ENCODE measurements at places on chromosomes 16 and 17. TPM values are rescaled to one million over a fixed set of nuclear protein-coding genes. Genes with fewer than 3 reads are reported as not detected.
A peak's percentile ranks its signal among the peaks of the same experiment; 100 is the strongest.

DNA sequence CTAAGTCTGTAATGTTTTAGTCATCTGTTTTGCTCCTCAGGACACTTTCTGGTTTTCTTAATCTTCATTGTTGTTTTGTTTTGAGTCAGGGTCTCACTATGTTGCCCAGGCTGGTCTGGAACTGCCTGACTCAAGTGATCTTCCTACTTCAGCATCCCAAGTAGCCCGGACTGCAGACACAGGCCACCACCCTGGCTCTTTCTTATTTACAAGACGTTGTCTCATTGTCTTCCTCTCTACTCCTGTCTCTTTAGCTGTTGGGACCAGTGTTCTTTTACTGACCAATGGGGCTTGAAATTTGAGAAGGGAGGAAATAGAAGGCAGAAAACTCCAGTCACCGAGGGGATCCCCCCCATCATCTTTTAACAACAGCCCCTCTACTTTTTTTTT is 1.2 kb downstream of the SCPEP1 start:
- H3K27me3 ChIP-seq, result no peaks in the 10 kb centered on the region
- H3K36me3 ChIP-seq, result no peaks in the 10 kb centered on the region
- DNase-seq, result no peak
- H3K4me3 ChIP-seq, result no peak overlapping the region

Gene IGF2BP1
- not detected for total RNA-seq

DNA sequence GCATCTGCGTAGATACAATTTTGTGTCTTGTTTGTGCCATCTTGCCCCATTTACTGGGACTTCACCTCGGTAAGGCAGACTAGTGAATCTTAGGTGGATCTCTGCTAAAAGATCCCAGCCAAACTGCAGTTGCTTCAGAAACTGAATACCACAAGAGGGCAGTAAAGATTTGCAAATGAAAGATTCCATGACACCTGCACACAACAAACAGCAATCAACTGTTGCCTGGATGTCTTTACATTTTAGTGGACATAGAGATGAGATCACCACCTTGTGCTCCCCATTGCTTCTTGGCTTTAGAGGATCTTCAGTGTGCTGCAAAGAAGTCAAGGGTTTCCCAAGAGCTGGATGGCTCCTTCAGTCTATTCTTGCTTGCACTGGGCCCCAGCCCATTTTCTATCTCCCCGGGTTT is 119.2 kb upstream of the CACNG5 start:
- H3K4me1 ChIP-seq, result peaks cover 10% of the 10 kb centered on the region
- no peaks in the 10 kb centered on the region for H3K36me3 ChIP-seq

DNA sequence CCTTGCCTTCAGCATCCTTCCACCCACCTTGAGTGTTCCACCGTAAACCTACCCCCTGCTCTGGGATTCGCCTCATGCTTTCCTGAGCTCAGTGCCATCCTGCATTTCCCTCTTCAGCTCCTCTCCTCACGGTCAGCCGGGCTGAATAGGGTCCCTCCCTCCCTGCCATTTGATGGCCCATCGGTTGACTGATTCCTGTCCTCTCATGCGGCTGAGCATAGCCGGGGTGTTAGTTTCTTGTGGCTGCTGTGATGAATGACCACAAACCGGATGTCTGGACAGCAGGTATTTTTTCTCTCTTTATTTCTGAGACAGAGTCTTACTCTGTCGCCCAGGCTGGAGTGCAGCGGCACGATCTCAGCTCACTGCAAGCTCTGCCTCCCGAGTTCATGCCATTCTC is 44.1 kb upstream of the MGAT5B start:
- no peaks in the 10 kb centered on the region for H3K36me3 ChIP-seq
- H3K4me1 ChIP-seq, result no peaks in the 10 kb centered on the region
- H3K27ac ChIP-seq, result no peak overlapping the region

Gene CCL8
- not detected for total RNA-seq

- H3K36me3 ChIP-seq, result no peaks in the 10 kb centered on the region
- H3K27ac ChIP-seq, result no peak overlapping the region
- peaks cover 14% of the 10 kb centered on the region for H3K27me3 ChIP-seq
- DNase-seq, result peak; percentile 79
These were observed 1.6 kb upstream of the KREMEN2 start for GRCh38 chr16:2962334-2963073.

DNA sequence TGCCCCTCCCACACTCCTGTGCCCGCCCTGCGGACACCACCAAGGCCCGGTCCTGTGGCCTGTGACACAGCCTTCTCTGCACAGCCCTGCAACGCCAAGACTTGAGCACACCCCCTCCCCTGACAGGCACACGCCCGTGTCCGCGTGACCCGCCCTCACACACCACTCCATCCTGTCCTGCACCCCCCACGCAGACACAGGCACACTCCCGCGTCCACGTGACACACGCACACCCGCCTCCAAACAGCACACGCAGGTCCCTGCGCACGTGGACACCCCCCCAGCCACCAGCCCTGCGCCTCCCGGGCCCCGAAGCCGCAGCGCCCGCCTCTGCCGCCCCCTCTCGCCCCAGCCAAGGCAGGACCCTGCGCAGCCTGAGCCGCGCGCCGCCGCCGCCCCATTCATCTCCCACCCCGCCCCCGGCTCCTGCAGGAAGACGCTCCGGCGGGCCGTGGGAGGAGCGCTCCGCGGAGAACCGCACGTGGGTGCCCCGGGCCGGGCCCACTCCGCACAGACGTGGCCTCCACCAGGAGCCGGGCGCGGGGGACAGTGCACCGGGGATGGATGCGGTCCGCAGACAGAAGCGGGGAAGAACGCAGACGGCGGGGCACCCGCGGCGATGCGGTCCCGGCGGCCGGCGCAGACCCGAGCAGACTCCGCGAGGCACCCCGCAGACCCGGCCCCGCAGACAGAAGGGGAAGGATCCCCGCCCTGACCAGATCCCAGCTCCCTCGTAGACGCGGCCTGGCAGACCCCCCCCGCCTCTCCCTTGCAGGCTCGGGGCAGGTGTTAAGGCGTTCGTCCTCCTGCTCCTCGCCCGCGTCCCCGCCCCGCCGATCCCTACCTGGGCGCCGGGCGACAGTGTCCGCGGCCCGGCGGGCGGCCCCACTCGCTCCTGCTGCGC is 506 bp downstream of the CAMKK1 start:
- H3K4me1 ChIP-seq, result peaks cover 42% of the 10 kb centered on the region
- peak; percentile 74 for DNase-seq
- H3K36me3 ChIP-seq, result no peaks in the 10 kb centered on the region
- H3K27ac ChIP-seq, result peak overlapping the region; percentile 41

Gene CRISPLD2
- total RNA-seq, result 40.2 TPM

GRCh38 chr16:31869511-31870201 is 4.0 kb upstream of the ZNF267 start:
- no peak overlapping the region for H3K27ac ChIP-seq
- no peaks in the 10 kb centered on the region for H3K36me3 ChIP-seq
- DNase-seq, result peak; percentile 66
- no peak overlapping the region for H3K4me3 ChIP-seq
- no peaks in the 10 kb centered on the region for H3K4me1 ChIP-seq

DNA sequence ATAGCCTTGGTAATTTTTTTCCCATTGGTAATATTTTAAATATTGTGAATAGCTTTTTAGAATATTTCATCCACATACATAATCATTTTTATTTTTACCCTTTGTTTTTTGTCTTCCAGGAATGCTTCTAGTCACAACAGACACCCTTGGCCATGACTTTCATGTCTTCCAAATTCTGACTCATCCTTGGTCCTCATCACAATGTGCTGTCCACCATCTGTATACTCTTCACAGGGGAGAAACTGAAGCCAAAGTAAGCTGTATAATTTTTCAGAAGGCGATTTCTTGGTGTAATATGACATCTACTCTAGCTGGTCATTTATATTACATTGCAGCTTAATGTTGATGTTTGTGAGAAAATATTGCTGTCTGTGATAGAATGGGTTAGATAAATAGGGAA is 269.4 kb downstream of the BCAS3 start:
- no peak overlapping the region for H3K27ac ChIP-seq
- no peaks in the 10 kb centered on the region for H3K27me3 ChIP-seq
- no peak for DNase-seq

DNA sequence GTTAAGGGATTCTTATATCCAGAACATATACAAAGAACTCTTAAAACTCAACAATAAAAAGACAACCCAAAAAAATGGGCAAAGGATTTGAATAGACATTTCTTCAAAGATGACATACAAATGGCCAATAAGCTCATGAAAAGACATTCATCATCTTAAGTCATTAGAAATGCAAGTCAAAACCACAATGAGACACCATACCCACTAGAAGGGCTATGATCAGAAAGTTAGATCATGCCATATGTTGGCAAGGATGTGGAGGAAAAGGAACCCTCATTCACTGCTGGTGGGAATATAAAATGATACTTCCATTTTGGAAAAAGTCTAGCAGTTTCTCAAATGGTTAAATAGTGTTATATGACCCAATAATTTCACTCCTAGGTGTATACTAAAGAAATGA is 9.4 kb downstream of the PLD6 start:
- no peak for DNase-seq
- no peaks in the 10 kb centered on the region for H3K27me3 ChIP-seq
- H3K4me3 ChIP-seq, result no peak overlapping the region
- H3K36me3 ChIP-seq, result no peaks in the 10 kb centered on the region

DNA sequence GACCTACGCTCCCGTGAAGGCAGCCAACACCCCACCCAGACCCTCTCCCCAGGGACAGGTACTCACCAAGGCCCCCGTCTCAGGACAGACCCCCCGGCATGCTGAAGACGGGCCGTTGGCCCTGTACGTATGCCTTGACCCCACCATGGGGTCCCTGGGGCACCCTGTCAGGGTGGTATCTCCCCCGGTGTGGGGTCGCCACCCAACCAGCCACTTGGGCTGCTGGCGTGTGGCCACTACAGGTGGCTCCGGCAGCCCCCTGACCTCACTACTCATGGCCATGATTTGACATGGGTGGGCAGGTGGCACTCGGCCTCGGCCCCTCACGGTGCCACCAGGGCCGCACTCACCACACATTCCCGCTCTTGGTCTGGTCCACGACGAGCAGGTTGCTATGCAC is 40.9 kb upstream of the PVALEF start:
- H3K4me3 ChIP-seq, result no peak overlapping the region
- no peak for DNase-seq
- no peaks in the 10 kb centered on the region for H3K27me3 ChIP-seq
- no peaks in the 10 kb centered on the region for H3K4me1 ChIP-seq
- no peak overlapping the region for H3K27ac ChIP-seq

- no peak for DNase-seq
- no peaks in the 10 kb centered on the region for H3K36me3 ChIP-seq
- no peaks in the 10 kb centered on the region for H3K4me1 ChIP-seq
- H3K27ac ChIP-seq, result no peak overlapping the region
These were observed 502.2 kb upstream of the CA10 start for GRCh38 chr17:52660692-52661091.

- no peaks in the 10 kb centered on the region for H3K27me3 ChIP-seq
- DNase-seq, result no peak
- H3K4me1 ChIP-seq, result no peaks in the 10 kb centered on the region
- H3K27ac ChIP-seq, result peak overlapping the region; percentile 10
These were observed 24.8 kb upstream of the SIAH1 start for GRCh38 chr16:48409839-48410632.

DNA sequence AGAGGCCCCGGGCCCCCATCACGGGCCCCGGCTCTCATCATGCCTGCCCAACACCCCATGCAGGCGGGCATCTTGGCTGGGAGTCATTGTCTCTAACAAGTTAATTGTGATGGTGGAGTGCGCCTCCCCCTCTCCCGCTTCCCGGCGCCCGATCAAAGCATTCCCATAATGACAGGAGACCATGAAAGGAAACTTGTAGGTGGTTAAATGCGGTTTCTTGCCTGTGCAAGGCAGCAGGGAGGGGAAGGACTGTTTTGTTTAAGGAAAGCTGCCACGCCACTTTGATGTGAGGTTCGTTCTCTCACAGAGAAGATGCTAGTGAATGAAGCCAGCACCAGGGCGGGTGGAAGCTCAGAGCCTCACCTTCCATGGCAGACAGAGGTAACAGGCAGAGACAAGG is 45.4 kb downstream of the C16orf78 start:
- H3K27ac ChIP-seq, result no peak overlapping the region
- H3K4me3 ChIP-seq, result no peak overlapping the region
- H3K4me1 ChIP-seq, result no peaks in the 10 kb centered on the region
- no peak for DNase-seq
- no peaks in the 10 kb centered on the region for H3K27me3 ChIP-seq

Gene ACSM2A
- 0.28 TPM for total RNA-seq

Gene LAT
- total RNA-seq, result 3.0 TPM

DNA sequence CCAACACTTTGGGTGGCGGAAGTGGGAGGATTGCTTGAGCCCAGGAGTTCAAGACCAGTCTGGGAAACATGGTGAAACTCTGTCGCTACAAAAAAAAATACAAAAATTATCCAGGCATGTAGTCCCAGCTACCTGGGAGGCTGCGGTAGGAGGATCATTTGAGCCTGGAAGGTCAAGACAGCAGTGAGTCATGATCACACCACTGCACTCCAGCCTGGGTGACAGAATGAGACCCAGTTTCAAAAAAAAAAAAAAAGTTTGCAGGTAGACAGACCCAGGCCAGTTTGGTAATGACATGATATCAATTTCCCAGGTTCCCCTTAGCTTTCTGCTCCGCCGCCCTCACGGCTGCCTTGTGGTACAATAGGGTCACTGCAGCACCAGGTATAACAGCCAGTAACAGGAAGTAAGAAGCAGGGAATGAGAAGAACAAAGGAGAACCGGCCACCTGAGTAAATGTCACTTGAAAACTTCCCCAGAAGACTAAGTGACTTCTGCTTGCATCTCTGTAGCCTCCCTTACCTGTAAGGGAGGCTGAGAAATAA is 201.2 kb upstream of the HSBP1 start:
- H3K4me3 ChIP-seq, result no peak overlapping the region
- H3K4me1 ChIP-seq, result no peaks in the 10 kb centered on the region
- H3K27me3 ChIP-seq, result no peaks in the 10 kb centered on the region
- DNase-seq, result no peak
- H3K27ac ChIP-seq, result no peak overlapping the region
- H3K36me3 ChIP-seq, result no peaks in the 10 kb centered on the region

DNA sequence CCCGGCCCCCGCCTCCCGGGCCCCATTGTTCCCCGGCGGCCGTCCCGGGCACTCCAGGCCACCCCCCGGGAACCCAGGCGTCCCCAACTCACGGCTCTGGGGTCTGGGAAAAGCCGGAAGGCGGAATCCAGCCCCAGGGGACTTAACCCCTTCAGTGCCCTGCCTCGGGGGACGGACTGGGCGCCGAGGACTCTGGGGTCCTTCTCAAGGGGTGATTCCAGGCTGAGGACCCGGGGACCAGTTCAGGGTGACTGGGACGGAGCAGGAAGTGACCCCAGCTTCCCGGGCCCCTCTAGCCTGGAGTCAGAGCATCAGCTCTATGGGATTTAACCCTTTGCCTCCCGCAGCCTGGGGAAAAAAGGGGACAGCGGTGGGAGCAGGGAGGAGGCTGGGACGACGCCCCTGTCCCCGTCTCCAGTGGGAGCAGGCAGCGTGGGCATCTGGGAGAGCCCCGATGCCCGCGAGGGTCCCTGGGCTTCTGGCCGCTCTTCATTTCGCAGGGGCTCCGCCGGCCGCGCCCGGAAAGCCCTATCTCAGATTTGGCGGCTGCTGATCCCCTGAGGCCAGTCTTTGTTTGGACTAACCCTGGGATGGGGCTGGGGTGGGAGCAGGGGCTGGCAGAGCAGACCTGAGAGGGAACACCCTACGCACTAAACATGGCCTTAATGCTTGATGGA is at the start of gene ZNF629:
Gene ZNF629 (minus strand): TSS at position 270 of the 677 bp plus-strand sequence. CDS start 2,723 bp downstream, outside the sequence.
- peak within 1 kb of the TSS; percentile 97 for H3K4me3 ChIP-seq
- H3K27ac ChIP-seq, result peak within 1 kb of the TSS; percentile 74
- DNase-seq, result peak; percentile 69
- H3K27me3 ChIP-seq, result no peaks in the 10 kb centered on the region

GRCh38 chr16:78969721-78970120 is 630.8 kb downstream of the MAF start:
- no peaks in the 10 kb centered on the region for H3K4me1 ChIP-seq
- H3K27me3 ChIP-seq, result no peaks in the 10 kb centered on the region
- DNase-seq, result no peak
- H3K4me3 ChIP-seq, result no peak overlapping the region

GRCh38 chr16:180681-181564 is 664 bp downstream of the HBQ1 start:
- DNase-seq, result peak; percentile 60
- H3K4me3 ChIP-seq, result no peak overlapping the region
- no peak overlapping the region for H3K27ac ChIP-seq
- peaks cover 14% of the 10 kb centered on the region for H3K4me1 ChIP-seq
- H3K36me3 ChIP-seq, result no peaks in the 10 kb centered on the region

Gene C17orf78
- total RNA-seq, result not detected

Measured in pancreas (tissue), 10 donors.